Calu3 (cell line): ENCODE measurements at places on chromosomes 11 and 22. TPM values are rescaled to one million over a fixed set of nuclear protein-coding genes. Genes with fewer than 3 reads are reported as not detected.

- H3K36me3 ChIP-seq = no peaks in the 10 kb centered on the region
- H3K27ac ChIP-seq = no peak overlapping the region
- H3K27me3 ChIP-seq = no peaks in the 10 kb centered on the region
- no peaks in the 10 kb centered on the region for H3K4me1 ChIP-seq
- no peak overlapping the region for H3K4me3 ChIP-seq
Measured at GRCh38 chr11:10076458-10077141, 217.4 kb downstream of the SBF2 start.

GRCh38 chr11:88799771-88800500, 265.8 kb downstream of the GRM5 start:
- H3K36me3 ChIP-seq = no peaks in the 10 kb centered on the region
- DNase-seq = no peak
- H3K27me3 ChIP-seq = no peaks in the 10 kb centered on the region
- no peak overlapping the region for H3K4me3 ChIP-seq
- H3K27ac ChIP-seq = no peak overlapping the region
- H3K4me1 ChIP-seq = no peaks in the 10 kb centered on the region

The CECR2 gene
- 0.09 and 0.15 TPM in 2 replicates for total RNA-seq

The NEFH gene
- total RNA-seq = not detected in 2 replicates

- H3K36me3 ChIP-seq = no peaks in the 10 kb centered on the region
- H3K27ac ChIP-seq = no peak overlapping the region
- no peak overlapping the region for H3K4me3 ChIP-seq
- H3K4me1 ChIP-seq = no peaks in the 10 kb centered on the region
Measured at GRCh38 chr11:131178020-131178419, 192.4 kb upstream of the NTM start.
